Fibroblast of gingiva (primary cell): ENCODE measurements at places on chromosomes 11 and 22.

GRCh38 chr22:40325315-40325714 is 21.0 kb upstream of the ADSL start:
- DNase-seq = no peak

DNA sequence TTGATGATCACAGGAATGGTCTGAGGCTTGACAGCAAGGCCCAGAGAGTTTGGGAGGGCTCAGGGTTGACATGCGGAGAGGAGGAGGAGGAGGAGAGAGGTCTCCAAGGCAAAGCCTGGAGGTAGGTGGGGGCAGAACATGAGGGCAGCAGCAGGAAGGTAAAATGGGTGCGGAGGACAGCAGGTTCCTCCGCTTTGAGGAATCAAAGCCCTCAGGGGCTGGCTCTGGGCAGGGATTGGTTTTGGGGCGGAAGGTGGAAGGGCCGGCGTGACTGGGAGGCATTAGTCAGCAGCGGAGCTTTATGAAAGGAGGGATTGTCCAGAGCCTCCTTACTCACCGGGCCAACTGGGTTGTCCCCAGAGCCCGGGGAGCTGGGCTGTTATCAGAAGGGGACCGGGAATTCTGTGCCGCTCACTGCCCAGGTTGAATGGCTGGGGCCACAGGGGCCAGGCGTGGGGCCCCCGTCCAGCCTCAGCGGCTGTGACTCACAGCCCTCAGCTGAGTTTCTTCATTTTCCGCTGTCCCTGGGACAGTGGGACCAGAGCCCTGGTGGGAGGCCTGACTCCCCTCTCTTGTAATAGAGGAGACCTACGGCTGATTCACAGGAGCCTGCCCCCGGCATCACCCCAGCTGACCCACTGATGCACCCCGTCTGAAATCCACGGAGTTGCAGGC is 36.2 kb downstream of the LIF start:
- DNase-seq = no peak

DNA sequence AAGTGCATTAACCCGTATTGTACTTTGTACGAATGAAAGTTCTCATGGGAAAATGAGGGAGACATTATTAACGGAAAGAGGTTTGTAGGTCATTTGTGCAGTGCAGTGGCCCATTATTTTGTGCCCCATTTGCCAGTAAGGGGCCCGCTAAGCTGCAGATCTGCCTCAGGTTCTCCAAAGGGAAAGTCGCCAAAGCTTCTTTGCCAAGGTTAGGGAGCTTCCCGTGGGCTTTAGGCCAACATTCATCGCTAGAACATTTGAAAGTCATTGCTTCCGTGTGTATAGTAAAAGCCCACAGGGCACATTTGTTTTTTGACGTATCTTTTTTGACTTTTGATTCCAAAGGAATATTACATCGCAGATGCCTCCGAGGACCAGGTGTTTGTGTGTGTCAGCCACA is 61.0 kb upstream of the SORL1-AS1 start:
- no peak for DNase-seq

DNA sequence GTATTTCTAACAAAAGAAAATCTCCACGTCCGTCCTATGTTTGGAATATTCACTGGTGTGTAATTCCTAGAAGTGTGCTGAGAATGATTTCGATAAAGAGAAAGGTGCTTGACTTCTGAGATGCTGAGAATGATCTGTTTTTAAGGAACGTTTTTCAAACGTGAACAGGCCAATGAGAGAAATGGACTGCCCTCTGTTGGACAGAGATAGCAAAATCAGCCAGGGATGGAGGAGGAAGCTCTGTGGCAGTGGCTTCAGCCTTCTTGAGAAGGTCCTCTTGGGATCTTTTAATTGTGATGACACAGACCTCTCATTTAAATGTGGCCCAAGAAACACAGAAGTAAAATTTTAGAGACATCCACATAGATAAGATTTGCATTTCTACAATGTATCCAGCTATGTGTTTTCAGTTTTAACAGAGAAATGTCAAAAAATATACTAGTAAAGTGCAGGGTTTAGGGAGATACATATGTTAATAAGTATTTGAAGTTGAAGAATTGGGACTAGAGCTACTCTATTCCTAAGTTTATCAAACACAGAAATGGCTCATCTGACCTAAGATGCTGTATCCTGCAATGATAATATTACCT is 84.0 kb upstream of the RCN1 start:
- peak; percentile 26 for DNase-seq

DNA sequence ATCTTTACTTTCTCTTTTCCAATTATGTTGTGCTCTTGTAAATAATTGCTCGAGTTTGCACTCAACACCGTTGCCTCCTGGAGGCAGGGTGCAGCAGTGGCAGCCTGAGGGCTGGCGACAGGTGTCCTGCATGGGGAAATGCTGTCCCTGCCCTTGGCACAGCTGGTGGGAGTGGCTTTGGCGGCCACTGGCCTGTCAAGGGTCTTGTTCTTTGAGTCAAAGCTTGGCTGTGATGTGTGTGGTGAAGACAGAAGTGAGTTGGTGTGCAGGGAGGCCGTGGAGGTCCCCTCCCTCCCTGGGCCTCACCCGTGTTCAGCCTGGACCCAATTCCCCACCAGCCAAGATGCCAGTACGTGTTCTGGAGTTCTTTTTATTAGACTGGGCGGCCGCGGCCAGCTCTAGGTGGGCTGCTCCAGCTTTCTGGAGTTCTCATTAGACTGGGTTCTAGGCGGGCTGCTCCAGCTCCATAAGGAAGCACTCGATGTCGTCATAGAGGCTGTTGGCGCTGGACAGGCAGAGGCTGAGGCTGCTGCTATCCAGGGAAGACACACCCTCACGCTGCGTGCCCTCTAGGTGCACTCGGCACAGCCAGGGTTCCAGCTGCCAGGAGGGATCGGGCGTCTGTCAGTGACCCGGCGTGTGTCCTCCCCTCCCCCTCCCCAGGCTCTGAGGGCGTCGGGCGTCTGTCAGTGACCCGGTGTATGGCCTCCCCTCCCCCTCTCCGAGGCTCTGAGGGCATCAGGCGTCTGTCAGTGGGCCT is 3.4 kb downstream of the IRF7 start:
- DNase-seq = peak; percentile 24

DNA sequence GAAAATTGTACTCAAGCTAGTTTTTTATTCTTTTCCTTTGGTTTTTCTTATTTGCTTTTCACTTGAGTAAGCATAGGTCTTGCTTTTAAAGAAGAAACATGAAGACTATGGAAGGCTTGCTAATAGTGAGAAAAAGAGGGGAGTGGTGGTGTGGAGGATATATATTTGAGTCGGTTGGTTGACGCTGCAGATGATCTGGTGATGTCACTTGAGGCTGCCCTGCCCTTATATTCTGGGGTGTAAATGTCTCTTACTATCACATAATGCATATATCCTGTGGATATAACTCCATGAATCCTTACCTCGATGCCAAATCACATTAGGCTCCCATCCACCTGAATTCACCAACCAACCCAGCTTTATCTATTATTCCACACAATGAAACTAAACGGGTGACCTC is 2.9 kb downstream of the GRIA4 start:
- no peak for DNase-seq

- DNase-seq = no peak
Measured at GRCh38 chr22:19492504-19493174, 12.9 kb downstream of the CDC45 start.

- no peak for DNase-seq
Measured at GRCh38 chr11:70271649-70271953, 1.1 kb downstream of the PPFIA1 start.

GRCh38 chr11:47869544-47870393 is 21.6 kb upstream of the NUP160 start:
- DNase-seq = no peak

DNA sequence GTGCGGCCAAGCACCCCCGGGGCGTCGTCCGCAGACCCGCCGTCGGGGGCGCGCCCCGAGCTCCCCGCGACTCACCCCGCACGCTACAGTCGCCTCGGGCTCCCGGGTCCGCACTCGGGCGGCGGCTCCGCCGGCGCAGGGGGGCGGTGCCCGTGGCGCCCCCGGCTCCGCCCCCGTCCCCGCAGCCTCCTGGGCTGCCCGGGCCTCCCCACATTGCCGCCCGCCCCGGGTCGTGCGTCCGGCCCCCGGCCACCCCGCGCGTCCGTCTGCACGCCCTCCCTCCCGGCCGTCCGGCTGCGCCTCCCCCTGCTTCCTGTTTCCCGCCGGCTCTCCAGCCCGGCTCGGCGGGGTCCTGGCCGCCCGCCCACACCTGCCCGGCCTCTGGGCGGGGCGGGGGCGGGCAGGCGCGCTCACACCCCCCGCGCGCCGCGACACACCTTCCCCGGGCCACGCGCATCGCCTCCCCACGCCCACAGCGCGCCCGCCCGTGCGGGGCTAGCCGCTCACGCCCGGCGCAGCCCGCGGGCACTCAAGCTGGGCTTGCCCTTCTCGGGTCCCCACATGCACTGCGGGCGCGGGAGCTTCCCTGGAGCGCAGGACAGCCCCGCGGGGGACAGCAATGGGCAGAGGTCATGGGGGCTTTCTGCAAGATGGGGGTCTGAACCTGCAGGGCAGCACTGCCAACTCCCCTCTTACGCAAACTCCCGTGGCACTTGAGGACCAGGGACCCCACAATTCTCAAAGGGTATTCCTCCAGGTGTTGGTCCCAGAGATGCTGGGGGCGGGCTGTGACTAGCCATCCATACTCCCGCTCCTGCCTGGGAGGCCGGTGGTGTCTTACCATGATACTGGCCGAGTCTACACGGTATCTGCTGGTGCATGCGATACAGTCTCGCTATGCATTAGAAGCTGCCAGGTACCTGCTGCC is at the start of gene CARD10:
CARD10 (minus strand) TSS at position 148 of the 928 bp plus-strand sequence. CDS start 215 bp downstream, outside the sequence.
- no peak for DNase-seq

- no peak for DNase-seq
Measured at GRCh38 chr22:44246615-44247326, 66.0 kb downstream of the SHISAL1 start.

- DNase-seq = no peak
Measured at GRCh38 chr11:92782806-92783205, 186.6 kb upstream of the MTNR1B start.

DNA sequence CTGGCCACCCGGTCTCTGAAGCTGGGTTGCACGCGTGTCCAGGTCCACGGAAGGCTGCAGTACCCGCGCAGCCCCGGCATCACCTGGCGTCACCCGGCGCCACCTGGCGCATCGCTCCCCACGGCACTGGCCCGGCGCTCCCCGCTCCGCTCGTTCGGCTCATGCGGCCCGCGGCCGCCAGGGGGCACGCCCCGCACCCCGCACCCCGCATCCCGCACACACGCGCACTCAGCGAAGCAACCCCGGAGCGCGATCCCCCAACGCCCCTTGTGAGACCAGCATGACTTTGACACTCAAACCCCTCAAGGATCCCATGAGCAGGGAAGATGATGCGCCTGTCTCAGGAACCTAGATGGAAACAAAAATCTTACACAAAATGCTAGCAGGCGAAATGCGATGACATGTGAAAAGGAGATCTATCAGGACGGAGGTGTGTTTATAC is 11.9 kb downstream of the B3GNT6 start:
- DNase-seq = no peak

- DNase-seq = no peak
Measured at GRCh38 chr11:45926536-45927331, 4.3 kb downstream of the LARGE2 start.

- DNase-seq = no peak
Measured at GRCh38 chr11:131951121-131951520, 580.7 kb downstream of the NTM start.

GRCh38 chr11:17810746-17811145 is 76.2 kb downstream of the KCNC1 start:
- DNase-seq = peak; percentile 6

- DNase-seq = no peak
Measured at GRCh38 chr11:122747351-122747781, 90.9 kb upstream of the CRTAM start.

DNA sequence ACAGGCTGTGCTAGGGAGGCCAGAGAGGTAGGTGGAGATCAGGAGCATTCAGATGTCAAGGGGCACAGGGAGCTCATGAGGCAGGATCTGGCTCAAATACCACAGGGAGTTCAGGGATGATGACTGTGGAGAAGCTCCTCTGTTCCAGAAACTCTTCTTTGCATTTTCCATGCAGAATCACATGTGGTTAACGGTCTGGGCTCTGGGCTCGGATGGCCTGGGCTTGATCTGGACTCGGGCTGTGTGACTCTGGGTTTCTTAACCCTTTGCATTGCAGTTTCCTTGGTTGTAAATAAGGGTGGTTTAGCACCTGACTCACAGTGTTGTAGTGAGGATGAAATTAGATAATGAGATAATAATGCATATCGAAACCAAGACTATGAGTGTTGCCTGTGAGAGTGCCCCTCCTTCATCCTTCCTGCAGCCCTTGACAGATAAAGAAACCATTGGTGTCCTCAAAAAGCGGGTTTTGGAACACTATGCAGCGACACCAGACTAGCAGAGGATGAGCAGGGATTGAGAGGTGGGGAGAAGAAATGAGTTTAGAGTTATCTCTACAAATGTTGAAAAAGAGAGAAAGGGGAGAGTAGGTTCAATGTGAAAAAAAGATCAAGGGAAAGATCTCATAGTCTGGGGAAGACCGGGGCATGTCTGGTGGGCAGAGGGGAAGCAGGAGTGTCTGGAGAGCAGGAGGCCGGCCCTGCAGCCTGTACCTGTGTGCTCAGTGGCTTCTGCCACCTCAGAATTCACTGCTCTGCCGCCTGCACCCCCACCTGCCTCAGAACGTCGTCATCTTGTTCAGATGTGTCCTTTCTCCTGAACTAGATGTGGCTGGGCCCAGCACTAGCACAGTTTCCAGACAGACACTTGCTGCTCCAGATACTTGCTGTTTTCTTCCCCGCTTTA is 197.8 kb upstream of the SORL1-AS1 start:
- DNase-seq = no peak

DNA sequence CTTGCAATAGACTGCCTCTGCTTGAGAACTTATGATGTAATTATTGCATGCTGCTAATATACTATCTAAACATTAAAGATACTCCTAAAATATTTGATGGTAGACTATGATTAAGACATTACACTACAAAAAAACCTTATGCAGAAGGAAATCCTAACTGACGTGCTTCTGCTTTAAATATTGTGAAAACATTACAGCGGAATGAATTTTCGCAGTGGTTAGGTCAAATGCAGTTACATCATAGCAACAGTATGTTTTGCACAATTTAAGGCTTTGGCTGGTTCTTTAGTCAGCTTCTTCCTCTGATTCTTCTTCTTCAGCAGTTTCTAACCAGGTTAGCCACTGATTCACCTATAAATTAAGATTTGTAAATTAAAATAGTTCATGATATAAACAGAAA is 11.2 kb downstream of the EIF4G2 start:
- DNase-seq = peak; percentile 28

DNA sequence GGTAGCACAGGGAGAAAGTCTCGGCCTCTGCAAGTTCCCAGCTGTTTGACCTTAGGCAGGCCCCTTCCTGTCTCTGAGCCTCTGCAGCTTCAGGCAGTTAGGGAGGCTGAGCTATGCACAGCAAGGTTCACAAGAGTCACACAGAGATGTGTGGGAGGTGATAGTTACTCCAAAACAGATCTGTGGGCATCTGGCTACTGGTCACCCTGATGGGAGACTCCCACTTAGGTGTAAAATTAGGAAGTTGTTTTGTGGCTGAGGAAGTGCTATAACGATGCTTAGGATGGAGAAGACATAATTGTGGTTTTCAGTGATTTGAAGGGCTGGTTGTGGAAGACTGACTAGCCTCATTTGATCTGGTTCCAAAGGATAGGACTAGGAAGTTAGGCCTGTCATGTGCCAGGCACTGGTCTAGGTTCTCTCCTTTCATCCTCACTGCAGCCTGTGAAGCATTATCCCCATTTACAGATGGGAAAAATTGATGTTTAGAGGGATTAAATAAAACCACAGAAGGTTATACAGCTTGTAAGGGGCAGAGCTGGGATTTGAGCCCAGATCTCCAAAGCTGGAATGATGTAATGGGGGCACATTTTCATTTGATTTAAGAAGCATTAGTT is 13.5 kb downstream of the ACO2 start:
- no peak for DNase-seq

GRCh38 chr22:46951973-46952372 is 189.5 kb downstream of the TBC1D22A start:
- DNase-seq = no peak
